IPS DF 6.9 (cell line): ENCODE measurements at places on chromosomes 7 and 10.
A peak's percentile ranks its signal among the peaks of the same experiment; 100 is the strongest.

GRCh38 chr10:62001898-62002297 lies 100.4 kb downstream of the ARID5B start:
- DNase-seq, result no peak

- peak; percentile 71 for DNase-seq
Observed at GRCh38 chr7:132187869-132188789, 388.1 kb downstream of the PLXNA4 start.

DNA sequence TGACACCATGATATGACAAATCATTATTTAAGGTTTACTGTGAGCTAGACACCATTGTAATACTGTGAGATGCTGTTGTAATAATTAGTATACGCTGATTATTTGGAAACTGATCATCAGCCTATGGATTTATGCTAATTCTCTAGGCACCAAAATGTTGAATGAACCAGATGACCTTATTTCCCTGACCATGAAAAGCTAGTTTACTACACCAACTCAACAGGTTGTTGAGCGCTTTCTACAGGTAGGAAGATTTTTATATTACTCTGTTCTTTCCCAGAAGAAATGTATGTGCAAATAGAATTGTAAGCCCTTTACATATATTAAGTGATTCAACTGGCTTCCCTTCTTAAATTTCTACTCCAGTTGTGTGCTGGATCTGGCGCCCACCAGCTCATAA lies 6.2 kb downstream of the NRP1 start:
- DNase-seq, result no peak

DNA sequence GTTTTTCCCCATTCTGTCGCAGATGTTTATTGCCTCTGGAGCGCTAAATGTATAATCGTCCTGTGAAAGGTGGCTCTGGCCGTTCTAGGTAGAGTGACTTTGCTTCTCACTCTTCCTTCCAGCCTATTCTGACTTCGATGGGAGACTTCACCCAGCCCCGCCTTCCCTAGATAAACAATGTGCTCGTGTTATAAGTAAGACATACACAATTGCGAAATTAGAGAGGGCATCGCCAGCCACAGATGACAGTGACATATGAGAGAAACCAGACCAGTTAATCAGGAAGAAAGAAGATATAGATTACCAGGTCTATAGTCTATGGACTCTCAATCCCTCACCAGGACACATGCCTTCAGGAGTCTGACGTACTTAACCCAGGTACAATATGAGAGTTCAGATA lies 1050.5 kb upstream of the AUTS2 start:
- DNase-seq, result no peak

DNA sequence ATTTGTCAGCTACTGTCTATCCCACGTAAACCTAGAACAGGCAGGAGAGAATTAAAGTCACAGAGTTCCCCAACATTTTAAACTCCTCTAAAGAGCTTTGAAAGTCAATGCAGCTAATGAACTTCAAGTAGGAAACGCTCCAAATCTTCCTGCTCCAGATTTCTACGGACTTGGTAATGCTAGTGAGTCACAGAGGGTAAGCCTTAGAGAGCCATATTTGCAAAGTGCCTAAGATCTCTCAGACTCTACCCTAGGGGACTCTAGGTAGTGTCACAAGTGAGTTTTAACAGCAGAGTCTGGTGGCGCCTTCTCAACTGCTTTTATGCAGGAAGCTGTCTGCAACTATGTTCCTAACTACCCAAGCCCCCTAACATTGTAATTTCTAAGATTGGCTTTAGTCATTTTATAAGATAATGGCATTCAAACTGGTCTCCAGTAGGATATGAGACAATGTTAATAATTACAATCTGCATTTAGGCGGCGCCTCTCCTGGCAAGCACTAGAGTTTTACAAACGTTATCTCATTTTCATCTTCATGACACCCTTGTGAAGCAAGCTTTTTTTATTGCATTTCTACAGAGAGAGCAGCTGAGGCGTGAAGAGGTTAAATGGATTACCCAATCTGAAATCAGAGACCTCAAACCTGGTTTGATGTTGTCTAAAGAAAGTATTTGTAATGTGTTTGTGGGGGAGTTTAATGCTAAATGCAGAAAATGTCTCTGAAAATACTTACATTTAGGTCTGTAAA lies 22.0 kb upstream of the FZD1 start:
- DNase-seq, result no peak

DNA sequence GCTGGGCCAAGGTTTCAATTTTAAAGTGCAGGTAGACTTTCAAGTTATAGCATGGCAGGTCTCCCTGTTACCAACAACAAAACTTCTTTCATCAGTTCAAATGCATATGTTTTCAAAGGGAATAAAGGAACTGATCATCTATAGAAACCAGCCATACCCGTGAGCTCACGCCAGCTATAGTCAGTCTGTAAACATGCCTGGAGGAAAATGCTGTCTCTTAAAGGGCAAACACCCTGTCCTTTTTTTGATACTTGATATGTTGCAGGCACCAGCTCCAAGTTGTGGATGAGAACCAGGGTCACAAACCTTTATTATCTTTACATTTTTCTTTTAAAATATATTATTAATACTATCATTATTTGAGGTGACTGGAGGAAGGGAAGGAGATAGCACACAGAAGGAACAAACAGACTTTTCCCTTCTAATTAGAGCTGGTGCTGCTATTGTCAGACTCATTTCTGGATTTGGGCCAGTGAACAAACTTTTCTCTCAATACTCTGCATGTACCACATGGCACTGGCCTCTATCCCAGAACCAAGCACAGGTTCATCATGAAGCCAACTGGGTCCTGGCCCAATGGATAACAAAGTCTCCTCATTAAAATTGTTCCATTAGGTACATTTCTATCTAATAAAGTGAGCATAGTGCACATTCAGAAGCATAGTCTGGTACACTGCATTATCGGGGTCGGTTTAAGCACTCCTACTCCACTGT lies 1102.4 kb downstream of the SORCS3 start:
- DNase-seq, result no peak

DNA sequence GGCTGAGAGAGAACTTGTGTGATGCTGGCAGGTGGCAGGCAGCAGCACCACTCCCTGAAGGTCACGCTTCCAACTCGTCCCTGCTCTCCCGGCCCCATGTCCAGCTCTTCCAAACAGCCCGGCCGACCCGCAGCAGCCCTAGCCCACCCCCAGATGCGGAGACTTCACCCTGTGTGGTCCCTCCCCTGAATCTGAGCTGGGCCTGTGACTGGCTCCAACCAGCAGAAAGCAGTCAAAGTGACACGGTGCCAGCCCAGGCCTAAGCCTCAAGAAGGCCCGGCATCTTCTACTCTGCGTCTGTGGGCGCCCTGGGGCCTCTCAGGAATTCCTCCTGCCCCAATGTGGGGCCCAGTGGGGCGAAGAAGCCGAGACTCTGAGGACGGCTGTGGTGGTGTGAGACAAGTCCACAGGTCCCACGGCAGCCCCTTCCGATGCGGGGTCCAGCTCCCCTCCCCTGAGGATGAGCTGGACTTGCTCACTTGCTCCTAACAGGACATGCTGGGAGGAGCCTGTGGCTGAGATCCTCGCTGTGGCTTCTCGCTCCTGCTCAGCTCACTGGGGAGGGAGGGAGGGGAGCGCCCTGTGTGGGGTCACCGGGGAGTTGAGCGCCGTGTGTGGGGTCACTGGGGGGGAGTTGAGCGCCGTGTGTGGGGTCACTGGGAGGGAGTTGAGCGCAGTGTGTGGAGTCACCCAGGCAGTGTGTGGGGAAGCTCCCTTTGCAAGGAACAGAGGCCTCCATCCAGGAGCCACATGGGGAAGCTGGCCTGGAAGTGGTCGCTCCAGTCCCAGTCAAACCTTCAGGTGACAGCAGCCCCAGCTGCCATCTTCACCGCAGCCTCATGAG lies 9.5 kb downstream of the STK32C start:
- DNase-seq, result no peak

GRCh38 chr7:41117431-41117830 lies 585.5 kb downstream of the INHBA start:
- DNase-seq, result no peak

DNA sequence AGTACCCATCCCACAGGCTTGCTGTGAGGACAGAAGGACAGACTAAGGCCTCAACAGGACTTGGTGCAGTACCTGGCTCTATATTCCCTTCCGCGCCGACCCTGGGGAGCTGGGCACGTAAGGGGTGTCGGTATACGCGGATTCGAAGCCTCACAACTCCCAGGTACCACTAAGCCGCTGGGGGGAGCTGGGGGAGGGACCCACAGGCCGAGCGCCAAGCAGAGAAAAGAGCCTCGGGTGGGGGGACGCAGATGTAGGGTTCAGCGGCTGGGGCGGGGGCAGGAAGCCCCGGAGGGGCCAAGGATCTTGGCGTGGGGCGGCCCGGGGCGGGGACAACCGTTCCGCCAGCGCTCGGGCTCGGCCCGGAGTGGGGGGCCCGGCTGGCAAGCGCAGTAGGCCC lies 126.4 kb upstream of the ZNF746 start:
- no peak for DNase-seq

GRCh38 chr7:70383066-70383782 lies 748.7 kb upstream of the GALNT17 start:
- DNase-seq, result no peak
